ENCODE measurements at places on chromosomes 6 and 20.

- DNase-seq: no peak
These were observed 786.1 kb downstream of the TFAP2A start for GRCh38 chr6:9628819-9629218.

GRCh38 chr6:52423448-52423847, 3.3 kb downstream of the EFHC1 start:
- no peak for DNase-seq

DNA sequence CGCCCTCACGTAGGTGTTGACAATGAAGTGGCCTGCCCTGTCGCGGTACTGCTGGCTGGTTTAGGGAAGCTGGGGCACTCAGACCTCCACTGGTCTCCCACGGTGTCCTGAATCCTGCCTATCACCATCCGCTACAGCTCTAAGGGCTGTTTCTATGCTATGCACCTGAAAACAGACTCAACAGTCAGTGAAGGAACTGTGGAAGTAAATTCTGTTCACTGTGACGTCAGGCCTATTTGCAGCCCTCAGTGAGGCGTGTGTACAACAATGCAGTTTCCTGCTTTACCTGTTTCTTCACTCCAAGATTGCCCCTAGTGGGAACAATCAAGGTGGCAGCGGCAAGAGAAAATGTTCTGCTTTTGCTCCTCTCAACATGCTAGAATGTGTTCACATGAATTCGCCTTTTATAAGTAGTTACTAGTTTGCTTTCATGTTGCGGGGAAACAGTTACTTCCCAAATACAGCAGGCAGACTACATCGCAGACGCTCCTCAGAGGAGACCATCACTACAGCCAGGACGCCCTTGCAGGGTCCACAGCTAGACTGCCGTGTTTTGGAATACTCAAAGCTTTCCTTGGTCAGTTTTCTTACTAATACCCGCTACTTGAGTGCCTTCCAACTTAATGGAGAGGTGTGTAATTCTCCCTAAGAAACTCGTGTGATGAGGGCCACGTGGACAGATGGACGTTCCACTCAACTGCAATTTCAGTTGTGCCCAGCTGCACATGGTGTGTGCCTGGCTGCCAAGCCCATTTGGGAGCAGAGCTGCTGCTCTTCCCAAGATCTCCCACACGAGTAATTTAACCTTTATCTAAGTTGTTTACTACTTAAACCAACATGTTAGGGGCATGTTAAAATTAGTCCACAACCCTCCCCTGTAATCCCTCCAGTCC, 25.4 kb downstream of the DIDO1 start:
- no peak for DNase-seq

DNA sequence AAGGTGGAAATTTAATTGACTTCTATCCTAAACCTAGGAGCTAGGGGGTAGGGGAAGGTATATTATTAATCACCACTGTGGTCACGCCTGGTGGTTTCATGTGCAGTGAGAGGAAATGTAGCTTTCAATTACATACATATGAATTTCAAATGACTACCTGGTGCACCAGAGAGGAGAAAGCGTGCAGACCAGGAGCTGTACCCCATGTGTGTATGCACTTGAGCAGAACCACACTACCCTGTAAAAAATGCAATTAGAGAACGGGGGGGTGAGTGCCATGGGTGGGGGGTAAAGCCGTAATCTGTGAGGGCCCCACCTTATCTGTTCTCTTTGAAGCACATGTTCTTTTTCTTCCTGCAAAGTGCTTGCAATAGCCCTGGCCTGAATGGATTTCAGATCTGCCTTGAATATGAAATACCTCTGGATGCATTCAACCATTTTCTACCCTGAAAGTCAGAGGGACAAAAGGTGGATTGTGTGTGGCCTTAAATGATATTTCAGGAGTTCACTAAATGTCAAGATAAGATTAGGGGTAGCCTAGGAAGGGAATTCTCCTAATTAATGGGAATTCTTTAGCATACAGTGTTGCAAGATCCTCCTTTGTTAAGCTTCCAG, 30.9 kb upstream of the EDN3 start:
- DNase-seq: no peak

DNA sequence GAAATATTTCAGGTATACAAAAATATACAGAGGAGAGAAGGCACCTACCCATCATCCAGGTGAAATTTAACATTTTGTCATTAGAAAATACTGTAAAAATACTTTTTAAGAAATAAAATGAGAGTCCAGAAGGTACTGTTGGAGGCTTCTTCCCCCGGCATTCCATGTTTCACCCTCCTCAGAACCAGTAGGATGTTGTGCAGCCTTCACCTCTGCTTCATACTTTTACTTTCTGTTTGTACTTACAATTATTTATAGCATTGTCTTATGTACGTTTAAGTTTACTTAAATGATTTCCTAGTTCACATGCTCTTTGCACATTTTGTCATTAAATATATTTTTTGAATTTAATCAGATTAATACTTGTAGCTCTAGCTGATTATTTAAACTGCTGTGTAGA, 30.9 kb downstream of the TMEM200A start:
- no peak for DNase-seq

GRCh38 chr20:49727894-49728885, 14.5 kb upstream of the B4GALT5 start:
- no peak for DNase-seq

- no peak for DNase-seq
These were observed 341.2 kb downstream of the SAMD5 start for GRCh38 chr6:147849401-147850330.
